ENCODE measurements at places on chromosomes 11 and 22.
A peak's percentile ranks its signal among the peaks of the same experiment; 100 is the strongest.

- peak; percentile 29 for DNase-seq
Measured at GRCh38 chr22:36644333-36644757, 59.2 kb downstream of the CACNG2 start.

DNA sequence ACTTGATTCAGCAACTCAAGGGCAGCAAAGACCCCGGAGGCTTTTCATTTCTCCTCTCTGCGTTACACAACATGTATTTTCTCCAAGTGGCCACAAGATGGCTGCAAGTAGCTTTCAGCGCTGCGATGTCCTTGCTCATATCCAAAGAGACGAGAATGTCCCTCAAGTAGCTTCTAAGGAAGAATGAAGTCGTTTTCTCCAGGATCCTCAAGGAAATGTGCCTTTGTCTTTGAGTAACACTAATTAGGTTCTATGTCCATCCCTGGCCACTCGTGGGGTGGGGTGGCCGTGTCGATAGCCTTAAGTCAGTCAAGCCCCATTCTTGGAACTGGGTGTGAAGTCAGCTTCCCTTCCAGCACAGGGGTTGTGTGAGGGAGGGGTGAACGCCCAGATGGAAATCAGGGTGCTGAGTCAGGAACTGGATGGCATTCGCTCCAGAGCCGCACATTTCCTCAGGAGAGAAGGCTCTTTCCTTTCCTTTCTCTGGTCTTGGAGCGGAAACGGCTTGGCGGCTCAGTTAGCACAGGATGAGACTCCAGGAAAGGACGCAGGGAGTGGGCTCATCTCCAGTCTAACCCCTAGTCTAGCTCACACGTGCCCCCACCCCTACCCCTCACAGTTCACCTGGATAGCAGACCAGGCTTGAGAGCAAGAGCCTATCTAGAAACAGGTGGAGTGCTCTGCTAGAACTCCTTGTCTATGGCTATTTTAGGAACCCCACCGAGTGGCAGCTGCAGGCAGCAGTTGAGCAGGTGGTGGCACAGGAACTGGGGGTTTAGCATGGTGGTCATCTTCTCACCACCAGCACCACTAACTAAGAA is 44.3 kb downstream of the NNMT start:
- peak; percentile 21 for DNase-seq

GRCh38 chr11:126098204-126098769 is 35.6 kb upstream of the CDON start:
- no peak for DNase-seq

DNA sequence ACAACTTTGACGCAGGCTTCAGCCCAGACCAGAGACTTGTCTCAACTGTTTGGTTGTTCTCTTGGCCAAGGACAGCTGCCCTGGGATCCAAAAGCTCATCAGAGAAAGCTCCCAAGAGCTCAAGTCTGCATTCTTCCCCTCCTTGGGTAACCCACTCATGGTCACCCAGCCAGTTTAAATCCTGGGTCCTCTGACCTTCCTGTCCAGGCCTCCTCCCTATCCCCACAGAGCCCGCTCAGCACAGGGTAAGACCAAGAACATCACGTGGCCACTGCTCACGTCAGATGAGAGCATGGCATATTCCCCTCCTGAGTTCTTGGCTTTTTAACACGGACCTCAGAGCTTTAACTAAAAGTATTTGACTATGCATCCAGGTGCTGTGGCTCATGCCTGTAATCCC is 25.8 kb downstream of the TSKU start:
- no peak for DNase-seq

DNA sequence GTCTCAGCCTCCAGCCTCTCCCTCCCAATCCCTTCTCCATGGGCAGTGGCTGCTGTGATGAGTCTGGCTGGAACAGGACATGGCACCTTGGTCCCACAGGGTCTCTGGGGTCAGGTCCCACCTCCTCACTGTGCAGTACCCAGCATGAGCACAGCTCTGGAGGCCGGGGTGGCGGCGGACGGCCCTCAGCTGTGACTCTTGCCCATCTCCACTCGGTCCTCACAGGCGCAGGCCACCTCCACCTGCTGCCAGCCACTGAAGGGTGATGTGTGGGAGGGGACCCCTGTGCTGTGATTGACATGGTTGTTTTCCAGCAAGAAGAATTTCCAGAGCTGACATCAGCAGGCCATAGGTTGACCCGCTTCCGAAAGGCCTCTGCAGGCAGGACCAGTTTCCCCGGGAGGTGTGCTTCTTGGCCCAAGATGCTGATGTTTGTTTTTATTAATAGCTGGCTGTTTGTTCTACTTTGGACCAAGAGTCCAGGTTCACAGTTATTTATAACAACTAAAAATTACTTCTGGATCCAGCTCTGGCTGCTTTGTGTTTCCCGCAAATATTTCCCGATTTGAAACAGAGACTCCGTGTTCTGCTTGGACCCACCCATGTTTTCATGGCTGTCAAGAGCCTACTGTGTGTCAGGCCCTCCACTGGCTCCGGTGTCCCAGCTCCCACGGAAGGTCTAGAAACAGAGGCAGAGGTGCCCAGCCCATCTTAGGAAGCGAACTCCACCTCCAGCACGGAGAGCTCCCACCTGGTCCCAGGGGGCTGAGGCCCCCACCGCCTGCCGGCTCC is 45.7 kb downstream of the SCUBE1 start:
- no peak for DNase-seq

- DNase-seq: no peak
Measured at GRCh38 chr11:19093976-19094375, 23.0 kb upstream of the ZDHHC13 start.

DNA sequence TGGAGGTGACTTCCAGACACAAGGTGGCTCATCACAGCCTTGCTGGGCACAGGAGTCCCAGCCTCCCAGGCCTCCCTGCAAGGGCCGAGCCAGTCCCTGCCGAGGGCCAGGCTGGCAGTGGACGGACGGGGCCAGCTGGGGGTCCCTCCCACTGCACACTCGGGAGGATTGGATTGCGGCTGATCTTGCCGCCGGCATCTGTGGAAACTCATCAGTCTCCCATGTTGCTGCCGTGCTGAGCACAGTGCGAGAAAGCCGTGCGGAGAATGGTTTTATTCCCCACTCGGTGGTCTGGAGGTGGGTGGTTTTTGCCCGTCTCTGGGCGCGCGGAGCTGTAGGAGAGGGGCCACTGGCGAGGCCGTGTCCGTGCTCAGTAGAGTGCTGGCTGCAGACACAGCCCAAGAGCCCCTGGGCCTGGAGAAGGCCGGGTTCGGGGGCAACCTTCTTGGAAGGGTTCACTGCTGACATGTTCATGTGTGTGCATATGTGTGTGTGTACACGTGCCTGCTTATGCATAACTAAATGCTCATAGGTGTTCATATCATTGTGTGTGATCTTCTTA is 1246.4 kb downstream of the BRD1 start:
- no peak for DNase-seq

Measured in HuH-7 (cell line).